ENCODE measurements at places on chromosomes 3 and 15. TPM values are rescaled to one million over a fixed set of nuclear protein-coding genes. Genes with fewer than 3 reads are reported as not detected.

CEMIP gene
- total RNA-seq = 1.5 TPM

ST8SIA2 gene
- total RNA-seq = 0.50 TPM

ATG7 gene
- total RNA-seq = 17.2 TPM

PPP1R14D gene
- not detected for total RNA-seq

DENND6A gene
- total RNA-seq = 6.7 TPM

DLL4 gene
- 0.65 TPM for total RNA-seq

KLF15 gene
- total RNA-seq = 0.08 TPM

DAZL gene
- total RNA-seq = not detected

CLDN18 gene
- total RNA-seq = not detected

CCR4 gene
- 0.03 TPM for total RNA-seq

UQCRC1 gene
- total RNA-seq = 181 TPM

CIDEC gene
- total RNA-seq = 10.4 TPM

DUOXA2 gene
- total RNA-seq = not detected

SAMMSON gene
- not detected for total RNA-seq

ARNT2 gene
- 18.7 TPM for total RNA-seq

DAPK2 gene
- total RNA-seq = 4.2 TPM

DUOX2 gene
- total RNA-seq = 0.06 TPM
